ENCODE measurements at places on chromosomes 4 and X. TPM values are rescaled to one million over a fixed set of nuclear protein-coding genes. Genes with fewer than 3 reads are reported as not detected.

ADH7 gene
- polyA plus RNA-seq = not detected

PARM1 gene
- 47.6 TPM for polyA plus RNA-seq

EDA gene
- polyA plus RNA-seq = 7.0 TPM

MMGT1 gene
- polyA plus RNA-seq = 30.7 TPM

CLIC2 gene
- polyA plus RNA-seq = 3.3 TPM

FGF13 gene
- 29.3 TPM for polyA plus RNA-seq

HSD17B13 gene
- 0.71 TPM for polyA plus RNA-seq

GLRA2 gene
- 0.52 TPM for polyA plus RNA-seq

PRKG2 gene
- polyA plus RNA-seq = 2.8 TPM

EVC2 gene
- 8.4 TPM for polyA plus RNA-seq

DNA sequence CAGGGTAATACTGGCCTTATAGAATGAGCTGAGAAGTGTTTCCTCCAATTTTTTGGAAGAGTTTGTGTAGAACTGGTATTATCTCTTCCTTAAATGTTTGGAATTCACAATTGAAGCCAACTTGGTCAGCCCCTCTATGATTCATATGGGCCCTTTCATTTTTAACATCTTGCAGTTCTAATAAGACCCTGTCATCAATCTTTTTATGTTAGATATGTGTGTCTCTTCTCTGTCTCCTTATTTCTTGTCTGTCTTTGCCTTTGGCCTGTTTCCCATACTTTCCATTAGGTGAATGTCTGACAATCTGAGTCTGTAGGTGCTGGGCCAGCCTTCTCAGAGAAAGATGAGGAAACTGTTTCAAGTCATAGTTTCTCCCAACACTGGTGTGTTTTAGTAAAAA lies 88.7 kb downstream of the SLC16A2 start:
- no peak for DNase-seq

DNA sequence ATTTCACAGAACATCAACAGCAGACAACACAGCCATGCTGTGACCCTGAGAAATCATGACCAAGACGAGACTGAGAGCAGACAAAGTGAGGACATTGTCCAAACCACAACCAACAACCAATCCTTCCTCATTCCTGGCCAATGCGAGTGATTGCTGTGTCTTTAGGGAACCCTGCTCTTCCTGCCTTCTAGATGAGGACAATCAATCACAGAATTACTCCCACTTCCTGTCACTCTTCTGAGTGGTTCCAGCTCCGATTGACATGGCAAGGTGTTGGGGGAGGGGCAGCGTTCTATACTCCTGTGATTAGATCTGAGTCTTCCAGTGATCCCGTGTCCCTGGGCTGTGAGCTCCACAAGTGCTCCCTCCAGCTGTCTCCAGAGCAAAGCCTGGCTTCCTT lies 227.8 kb downstream of the STIM2 start:
- DNase-seq = no peak

- no peak for DNase-seq
Measured at GRCh38 chr4:59060895-59061294, 1950.7 kb upstream of the IGFBP7 start.

DNA sequence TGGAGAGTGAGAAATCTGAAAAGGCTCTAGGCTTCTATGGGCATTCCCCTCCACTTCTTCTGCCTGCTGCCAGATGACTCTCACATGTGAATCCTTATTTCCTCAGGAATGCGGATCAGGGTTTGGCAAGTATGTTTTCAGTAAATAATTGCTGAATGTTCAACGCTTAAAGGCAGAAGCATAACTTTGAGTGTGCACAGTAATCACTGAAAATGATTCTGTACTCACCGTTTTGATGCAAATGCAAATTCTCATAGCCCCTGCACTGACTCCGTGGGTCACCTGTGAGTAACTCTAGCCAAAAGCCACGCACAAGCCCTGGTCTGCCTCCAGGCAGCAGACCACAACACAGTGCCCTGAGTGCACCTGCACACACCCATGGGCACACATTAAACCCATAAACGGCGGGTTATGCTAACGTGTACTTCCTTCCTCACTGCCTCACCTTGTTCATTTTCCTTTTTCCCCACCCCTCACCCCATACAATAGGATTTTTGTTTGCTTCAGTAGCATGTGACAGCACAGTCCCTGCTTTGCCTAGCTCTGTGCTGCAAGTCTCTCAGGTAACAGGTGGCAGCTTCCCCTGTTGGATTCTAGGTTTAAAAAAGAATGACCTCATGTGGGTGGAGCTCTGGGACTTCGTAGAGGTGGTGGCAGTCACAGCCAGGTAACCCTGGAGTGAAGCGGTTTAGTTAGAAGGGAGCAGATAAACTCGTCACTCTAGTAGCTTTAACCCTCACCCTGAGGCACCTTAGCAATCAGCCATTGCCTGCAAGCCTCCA lies at the start of gene ARHGEF38:
Gene ARHGEF38 (plus strand): TSS at position 656 of the 782 bp plus-strand sequence. CDS start 146 bp downstream, outside the sequence.
- DNase-seq = peak; percentile 43

DNA sequence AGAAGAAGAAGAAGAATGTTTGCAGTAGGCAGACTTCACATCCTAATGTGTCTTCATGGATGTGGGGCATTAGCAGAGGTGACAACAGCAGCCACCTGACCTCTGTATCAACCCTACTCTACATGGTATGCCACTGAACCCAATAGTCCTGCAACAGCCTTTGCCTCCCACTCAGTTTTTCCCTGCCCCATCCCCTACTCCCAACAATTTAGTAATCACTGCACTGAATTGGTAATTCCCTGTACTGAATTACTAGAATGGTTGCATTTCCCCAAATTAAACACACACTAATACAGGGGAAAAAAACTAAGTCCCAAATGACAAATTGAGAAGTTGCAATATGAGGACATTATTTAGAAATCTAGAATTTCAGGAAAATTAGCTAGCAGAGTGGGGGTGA lies 31.4 kb upstream of the FAM241A start:
- no peak for DNase-seq

DNA sequence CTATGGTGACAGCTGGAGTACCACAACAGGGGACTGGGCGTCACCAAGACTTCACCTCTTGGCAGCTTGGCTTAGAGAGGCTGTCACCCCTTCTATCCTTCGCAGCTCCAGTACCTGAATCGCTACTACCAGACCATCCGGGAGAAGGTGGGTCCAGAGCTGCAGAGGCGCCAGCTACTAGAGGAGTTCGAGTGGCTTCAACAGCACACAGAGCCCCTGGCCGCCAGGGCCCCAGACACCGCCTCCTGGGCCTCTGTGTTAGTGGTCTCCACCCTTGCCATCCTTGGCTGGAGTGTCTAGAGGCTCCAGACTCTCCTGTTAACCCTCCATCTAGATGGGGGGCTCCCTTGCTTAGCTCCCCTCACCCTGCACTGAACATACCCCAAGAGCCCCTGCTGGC lies 11.6 kb upstream of the SASH3 start:
- DNase-seq = no peak

DNA sequence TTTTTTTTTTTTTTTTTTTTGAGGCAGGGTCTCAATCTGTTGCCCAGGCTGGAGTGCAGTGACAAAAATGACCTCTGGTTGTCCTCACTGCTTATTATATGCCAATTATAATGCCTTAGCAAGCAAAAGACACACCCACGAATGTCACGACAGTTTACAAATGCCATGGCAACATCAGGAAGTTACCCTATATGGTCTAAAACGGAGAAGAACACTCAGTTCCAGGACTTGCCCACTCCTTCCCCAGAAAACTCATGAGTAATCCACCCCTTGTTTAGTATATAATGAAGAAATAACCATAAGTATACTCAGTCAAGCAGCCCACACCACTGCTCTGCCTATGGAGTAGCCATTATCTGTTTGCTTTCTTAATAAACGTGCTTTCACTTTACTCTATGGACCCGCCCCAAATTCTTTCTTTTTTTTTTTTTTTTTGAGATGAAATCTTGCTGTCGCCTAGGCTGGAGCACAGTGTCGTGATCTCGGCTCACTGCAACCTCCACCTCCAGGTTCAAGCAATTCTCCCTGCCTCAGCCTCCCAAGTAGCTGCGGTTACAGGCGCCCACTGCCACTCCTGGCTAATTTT lies 106.2 kb downstream of the SMIM20 start:
- no peak for DNase-seq

- DNase-seq = no peak
Measured at GRCh38 chrX:48636776-48637175, 39.5 kb downstream of the WDR13 start.

DNA sequence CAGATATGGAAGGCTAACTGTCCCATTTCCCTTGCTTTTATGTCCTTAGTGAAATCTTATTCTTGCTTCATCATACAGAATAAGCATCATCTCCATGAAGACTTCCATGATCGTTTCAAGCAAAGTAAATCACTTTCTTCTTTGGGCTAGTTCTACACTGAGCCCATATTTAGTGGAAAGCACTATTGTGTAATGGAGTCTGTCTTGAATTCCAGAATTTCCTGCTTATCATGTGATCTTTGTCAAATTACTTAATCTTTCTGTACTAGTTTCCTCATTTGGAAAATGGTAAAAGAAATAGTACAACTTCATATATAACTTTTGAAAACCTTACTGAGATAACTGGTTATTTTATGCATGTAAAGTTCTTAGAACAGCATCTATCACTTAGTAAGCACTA lies 7.6 kb downstream of the ANAPC10 start:
- no peak for DNase-seq

GRCh38 chr4:41712425-41712824 lies 36.1 kb downstream of the PHOX2B start:
- no peak for DNase-seq

DNA sequence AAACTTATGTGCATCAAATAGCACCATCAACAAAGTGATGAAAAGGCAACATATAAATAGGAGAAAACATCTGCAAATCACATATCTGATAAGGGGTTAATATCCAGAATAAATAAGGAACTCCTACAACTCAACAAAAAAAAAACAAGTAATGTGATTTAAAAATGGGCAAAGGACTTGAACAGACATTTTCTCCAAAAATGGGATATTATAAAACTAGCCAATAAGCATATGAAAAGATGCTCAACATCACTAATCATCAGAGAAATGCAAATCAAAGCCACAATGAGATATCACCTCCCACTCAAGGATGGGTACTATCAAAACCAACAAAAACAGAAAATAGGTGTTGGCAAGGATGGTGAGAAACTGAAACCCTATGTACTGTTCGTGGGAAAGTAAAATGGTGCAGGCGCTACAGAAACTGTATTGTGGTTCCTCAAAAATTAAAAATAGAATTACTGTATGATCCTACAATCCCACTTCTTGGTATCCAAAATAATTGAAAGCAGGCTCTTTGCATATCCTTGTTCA lies 2.4 kb downstream of the DNAJB14 start:
- DNase-seq = no peak

- DNase-seq = no peak
Measured at GRCh38 chrX:40473460-40474204, 107.1 kb upstream of the ATP6AP2 start.

DNA sequence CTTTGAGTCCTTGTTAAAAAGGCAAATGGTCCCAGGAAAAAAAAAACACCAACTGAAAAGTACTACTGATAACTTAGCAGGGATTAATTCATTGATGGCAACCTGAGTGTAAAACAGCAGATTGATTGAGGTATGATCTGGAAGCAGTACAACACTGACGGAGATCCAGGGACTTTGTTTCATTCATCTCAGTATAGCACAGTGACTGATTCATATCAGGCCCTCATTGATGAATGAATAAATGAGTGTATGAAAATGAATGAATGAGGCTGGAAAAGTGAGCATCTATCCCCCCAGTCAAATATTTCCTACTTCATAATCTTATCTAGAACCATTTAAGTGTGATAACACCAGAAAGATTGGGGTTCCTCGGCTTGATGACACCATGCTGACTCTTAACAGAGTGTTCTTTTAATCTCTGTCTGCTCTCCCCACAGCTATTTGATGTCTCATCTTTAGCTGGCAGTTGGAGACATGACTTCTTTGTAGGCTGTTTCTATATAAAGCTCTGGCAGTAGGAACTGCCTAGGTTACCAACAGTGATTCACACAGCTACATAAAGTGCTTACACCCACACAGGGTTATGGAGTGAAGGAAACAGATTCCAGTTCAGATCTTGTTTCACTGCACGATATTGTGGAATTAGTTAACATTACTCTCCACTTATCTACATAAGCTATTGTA lies 18.6 kb upstream of the RNF128 start:
- DNase-seq = no peak

GRCh38 chr4:107862658-107863057 lies 37.9 kb downstream of the SGMS2 start:
- no peak for DNase-seq

GRCh38 chr4:56927196-56927595 lies 19.5 kb downstream of the REST start:
- DNase-seq = no peak

DNA sequence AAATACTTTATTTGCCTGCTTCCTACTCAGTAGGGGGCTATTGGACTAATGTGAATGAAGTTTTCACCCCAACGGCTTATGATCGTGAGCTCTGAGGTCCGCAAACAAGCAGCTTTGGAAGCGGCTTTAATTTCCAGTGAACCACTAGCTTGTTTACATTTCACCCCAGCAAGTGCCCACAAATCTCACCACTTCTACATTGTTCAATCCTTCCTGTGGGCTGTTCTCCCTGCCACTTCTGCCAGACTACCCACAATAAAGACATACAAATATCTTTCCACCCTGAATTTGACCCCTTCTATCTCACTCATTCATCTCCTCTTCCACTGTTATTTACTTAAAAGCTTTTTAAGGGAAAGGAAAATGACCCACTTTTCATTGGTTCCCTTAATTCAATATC lies 98.0 kb downstream of the CDS1 start:
- no peak for DNase-seq

- DNase-seq = no peak
Measured at GRCh38 chrX:18701621-18702361, 5.7 kb upstream of the PPEF1 start.

Data from left kidney (tissue), 8 donors.